GM13976 (cell line): ENCODE measurements at places on chromosomes 4 and X.
A peak's percentile ranks its signal among the peaks of the same experiment; 100 is the strongest.

DNA sequence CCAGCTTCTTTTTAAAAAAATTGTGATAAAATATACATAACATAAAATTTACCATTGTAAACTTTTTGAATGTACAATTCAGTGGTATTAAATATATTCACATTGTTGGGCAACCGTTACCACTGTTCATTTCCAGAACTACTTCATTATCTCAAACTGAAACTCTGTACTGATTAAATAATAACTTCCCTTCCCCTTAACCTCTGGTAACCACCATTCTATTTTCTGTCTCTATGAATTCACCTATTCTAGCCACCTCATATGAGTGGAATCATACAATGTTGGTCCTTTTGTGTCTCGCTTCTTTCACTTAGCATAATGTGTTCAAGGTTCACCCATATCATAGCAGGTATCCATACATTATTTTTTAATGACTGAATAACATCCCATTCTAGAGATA is 8.3 kb downstream of the GPR50 start:
- no peak for DNase-seq

- no peak for DNase-seq
Measured at GRCh38 chrX:115452251-115452650, 108.7 kb upstream of the PLS3 start.

GRCh38 chr4:88606832-88607231 is 14.6 kb downstream of the HERC3 start:
- no peak for DNase-seq

DNA sequence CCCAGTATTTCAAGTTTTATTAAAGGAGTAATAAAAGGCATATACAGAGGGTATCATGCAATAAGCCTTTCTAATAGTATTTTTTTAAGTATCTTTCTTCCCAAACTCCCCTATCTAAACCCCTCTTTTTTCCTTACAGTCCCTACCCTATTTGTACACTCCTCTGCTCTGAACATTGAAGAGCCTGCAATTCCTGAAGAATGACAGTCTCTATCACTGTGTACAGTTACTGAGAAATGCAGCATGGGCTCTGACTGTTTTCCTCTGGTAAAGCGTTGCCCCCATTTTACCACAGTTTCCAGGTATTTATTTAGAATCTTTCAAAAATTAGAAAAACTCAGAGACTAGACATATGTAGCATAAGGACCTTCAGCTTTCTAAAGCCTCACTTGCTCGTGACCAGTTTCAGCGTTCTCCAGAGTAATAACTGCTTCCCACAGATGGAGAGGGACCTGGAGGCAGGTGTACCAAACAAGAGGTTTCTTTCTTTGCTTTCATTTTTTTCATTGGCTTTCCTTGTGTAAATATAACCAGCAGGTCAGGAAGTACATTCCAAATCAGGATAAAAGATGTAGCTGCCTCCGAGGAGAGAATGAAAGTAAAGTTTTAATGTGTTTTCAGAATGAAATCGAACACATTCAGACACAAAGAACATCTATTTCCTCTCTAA is 230.8 kb downstream of the CFAP299 start:
- no peak for DNase-seq

GRCh38 chrX:87895421-87895820 is 377.8 kb downstream of the KLHL4 start:
- no peak for DNase-seq

GRCh38 chr4:84574069-84574720 is 8.7 kb upstream of the CDS1 start:
- no peak for DNase-seq

- no peak for DNase-seq
Measured at GRCh38 chr4:105990933-105991332, 95.7 kb downstream of the NPNT start.

GRCh38 chrX:30593440-30594200 is 16.1 kb upstream of the TASL start:
- DNase-seq, result no peak

DNA sequence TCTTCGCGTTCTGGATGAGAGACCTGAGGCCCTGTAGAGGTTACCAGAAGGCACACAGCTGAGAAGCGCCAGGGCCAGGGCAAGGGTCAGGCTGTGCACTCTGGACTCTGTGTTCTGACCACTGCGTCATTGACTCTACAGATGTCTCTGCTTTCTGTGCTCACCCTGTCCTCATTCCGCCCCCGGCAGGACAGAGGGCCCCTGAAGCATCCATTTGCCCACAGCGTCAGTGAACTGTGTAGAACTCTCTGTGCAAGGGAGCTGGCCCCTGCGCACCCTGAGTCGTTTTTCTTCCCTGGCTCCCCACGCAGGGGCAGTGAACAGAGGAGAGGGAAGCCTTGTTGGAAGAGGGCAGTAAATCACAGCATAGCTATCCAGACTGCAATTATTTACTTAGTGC is 6.1 kb upstream of the WAS start:
- DNase-seq, result no peak

GRCh38 chrX:134631426-134632346 is 26.6 kb downstream of the PLAC1 start:
- DNase-seq, result no peak

- peak; percentile 69 for DNase-seq
Measured at GRCh38 chr4:5050520-5051277, 581 bp upstream of the STK32B start.

- no peak for DNase-seq
Measured at GRCh38 chr4:184662236-184662635, 12.7 kb downstream of the PRIMPOL start.

DNA sequence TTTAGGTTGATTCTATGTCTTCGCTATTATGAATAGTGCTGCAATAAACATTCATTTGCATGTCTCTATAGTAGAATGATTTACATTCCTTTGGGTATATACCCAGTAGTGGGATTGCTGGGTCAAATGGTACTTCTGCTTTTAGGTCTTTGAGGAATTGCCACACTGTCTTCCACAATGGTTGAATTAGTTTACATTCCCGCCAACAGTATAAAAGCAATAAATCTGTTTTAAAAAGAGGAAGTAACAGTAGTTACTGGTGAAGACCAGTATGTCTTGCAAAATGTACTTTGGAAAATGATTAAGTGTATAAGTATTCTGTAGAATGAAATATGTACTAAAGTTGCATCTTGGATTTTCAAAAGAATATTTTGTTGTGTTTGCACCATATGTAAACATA is 77.3 kb downstream of the SHROOM4 start:
- DNase-seq, result no peak

DNA sequence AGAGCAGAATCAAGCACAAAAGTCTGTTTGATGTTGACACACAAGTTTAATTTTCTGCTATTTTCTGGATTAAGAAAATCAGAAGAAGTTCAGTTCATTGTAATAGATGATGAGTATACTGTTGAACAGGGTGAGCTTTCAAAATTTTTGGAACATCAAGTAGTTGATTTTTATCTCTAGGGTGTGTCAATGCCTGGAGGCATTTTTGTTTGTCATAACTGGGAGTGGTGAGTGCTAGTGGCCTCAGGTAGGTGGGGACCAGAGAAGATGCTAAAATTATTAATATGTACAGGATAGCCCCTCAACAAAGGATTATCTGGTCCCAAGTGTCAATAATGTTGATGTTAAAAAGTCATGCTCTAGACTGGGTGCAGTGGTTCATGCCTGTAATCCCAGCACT is 279.7 kb upstream of the GNPDA2 start:
- DNase-seq, result no peak

DNA sequence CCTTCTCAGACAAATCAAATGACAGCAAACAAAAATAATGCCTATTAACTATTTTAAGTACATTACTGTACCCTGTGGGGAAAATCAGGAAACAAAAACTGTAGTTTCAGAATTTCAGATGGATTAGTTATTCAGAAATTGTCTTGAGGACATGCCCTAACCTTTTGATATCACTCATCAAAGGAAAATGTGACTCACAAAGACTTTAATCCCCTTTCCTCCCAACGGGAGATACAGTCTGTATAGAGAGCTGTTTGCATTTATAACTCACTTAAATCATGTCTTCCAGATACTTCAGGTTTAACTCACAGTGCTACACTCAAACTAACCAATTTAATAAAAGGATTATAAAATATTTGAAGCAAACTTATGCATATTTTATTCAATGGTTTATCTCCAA is 304.0 kb downstream of the MAPK10 start:
- DNase-seq, result no peak

DNA sequence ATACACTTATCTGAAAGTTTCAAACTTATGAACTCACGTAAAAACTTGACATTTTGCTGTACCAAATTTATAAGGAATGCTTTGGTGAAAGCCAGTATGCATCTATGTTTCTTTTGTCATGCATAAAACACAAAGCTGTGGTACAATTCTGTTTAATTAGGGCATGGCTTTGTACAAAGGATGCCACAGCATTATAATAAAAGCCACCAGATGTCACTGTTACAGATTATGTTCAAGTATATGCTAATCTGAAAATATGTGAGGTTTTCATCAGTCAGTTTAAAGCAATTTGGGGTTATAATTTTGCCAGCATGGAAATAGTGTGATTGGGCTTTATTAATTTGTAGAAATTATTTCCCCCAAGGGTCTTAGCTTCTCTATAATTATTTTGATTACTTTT is 69.0 kb downstream of the ATOH1 start:
- DNase-seq, result peak; percentile 18

DNA sequence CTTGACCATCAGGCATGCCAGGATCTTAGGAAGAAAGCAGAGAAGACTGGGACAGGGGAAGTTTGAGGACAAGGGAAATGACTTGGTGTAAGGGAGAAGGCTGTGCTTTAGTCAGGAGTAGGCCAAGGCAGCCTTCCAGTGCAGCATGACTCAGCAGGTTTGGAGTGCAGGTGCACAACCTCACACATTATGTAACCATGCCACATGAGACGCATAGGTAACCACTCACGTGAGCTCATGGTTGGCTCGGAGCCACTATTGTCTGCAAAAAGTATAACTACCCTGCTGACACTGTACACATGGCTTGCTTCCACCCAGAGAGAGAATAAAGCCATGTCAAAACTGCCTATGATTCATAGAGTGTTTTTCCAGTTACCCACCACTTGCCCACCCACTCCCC is 715.9 kb downstream of the SMARCA1 start:
- no peak for DNase-seq

DNA sequence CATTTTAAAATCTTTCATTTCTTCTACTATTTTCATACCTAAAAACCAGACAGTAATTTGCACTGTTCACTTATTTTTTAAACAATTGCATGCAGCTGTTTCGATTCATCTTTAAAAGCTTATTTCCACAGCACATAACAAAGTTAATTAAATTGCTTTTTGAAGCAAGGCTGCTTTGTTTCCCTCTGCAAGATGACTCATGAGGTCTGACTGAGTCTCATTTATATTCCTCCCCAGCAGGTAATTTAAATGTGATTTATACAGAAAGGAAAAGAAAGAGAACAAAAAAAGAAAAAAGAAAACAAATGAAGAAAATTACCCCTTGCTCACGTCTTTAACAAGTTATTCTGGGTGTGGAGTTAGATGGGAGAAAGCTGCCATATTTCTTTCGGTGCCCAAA is 22.8 kb downstream of the VMA21 start:
- DNase-seq, result no peak

DNA sequence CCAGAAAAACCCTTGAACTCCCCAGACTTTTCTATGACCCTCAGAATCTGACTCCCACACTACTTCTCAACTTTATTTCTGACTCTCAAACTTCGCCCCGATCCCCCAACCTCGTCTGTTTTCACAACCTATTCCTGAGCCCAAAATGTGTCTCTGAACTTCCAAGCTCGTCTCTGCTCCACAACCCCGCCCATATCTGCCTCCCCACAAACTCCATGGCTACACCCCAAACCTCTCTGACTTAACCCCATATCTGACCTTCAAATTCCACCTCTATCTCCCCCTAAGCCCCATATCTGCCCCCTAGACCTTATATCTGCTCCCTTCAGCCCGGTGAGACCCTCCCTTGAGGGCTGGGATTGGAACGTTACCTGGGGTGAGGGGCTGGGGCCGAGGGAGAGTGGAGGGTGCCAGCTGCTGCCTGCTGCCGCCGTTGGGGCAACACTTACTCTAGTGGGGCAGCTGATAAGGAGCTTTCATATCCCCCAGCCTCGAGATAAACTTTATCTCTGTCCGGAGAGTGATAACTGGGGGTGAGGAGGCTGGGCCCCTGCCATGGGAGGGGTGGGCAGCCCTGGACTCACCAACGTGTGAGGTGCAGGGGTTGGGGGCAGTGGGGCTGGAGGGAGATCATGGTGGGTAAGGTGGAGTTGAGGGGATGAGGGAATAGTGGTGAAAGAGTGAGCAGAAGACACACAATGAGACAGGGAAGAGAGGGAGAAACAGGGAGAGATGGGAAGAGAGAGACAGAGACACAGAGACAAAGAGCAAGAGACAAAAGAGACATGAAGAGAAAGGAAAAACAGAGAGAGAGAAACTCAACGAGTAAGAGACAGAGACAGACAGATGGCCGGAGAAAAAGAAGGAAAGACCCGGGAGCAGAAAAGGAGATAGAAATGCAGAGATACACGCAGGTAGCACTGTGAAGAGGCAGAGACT is 1.4 kb downstream of the GATA1 start:
- DNase-seq, result no peak

- no peak for DNase-seq
Measured at GRCh38 chrX:115427861-115428410, 133.0 kb upstream of the PLS3 start.

DNA sequence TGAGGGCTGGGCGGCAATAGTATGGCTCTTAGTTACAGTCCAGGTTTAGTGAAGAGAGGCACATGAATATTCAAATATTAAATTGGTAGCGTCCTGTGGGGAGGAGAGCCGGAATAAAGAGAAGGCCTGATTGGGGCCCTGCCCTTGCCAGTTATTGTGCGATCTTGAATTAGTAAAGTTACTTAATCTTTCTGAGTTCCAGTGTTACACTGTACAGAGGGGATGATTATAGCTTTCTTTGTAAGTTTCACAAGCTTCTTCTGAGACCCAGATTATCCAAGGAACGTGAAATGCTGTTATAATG is 1.2 kb downstream of the METAP1 start:
- DNase-seq, result no peak

- no peak for DNase-seq
Measured at GRCh38 chr4:171142639-171143038, 670.6 kb upstream of the GALNTL6 start.

DNA sequence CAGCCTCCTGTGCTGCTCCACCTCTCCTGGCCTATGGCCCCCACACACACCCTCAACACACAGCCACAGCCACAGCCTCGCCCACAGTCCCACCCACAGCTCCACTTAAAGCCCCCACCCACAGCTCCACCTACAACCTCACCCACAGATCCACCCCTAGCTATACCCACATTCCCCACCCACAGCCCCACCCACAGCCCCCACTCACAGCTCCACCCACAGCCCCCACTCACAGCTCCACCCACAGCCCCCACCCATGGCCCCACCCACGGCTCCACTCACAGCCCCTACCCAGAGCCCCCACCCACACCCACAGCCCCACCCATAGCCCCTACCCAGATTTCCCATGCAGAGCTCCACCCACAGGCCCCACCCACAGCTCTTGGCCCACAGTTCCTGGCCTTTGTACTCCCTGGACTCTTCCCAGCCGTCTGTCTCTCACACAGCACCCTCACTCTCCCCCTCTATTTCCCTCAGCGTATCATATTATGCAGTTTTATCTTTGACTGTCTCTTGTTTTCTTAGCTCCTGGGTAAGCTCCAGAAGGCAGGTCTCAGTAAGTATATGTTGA is 322.5 kb downstream of the EVC2 start:
- no peak for DNase-seq

- no peak for DNase-seq
Measured at GRCh38 chr4:62871078-62871477, 1538.2 kb downstream of the TECRL start.

- no peak for DNase-seq
Measured at GRCh38 chr4:36332023-36332781, 50.8 kb downstream of the DTHD1 start.

GRCh38 chrX:3161681-3162080 is 120.4 kb downstream of the ARSF start:
- DNase-seq, result no peak
